ENCODE measurements at places on chromosomes 1 and 21.
A peak's percentile ranks its signal among the peaks of the same experiment; 100 is the strongest.

- DNase-seq = no peak
Measured at GRCh38 chr1:93475681-93476080, 27.8 kb downstream of the FNBP1L start.

DNA sequence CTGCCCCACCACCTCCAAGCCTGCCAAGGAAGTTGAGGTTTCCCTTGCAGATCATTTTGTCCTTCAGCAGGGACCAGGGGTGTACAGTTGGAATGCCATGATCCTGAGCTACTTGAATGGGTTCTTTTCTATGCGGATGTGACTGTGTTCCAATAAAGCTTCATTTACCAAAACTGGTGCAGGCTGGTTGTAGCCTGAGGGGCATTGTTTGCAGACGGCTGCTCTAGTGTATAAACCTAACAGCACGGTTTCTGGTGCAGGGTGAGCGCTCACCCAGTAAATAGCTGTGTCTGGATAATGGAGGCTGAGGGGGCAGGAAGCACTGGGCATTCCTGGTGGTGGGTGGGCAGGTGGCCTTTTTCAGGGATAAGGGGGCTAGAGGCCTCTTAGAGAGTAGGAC, 72.7 kb upstream of the ACTL8 start:
- no peak for DNase-seq

- no peak for DNase-seq
Measured at GRCh38 chr1:59592924-59593323, 221.8 kb upstream of the HOOK1 start.

GRCh38 chr1:113409363-113409762, 19.0 kb downstream of the MAGI3 start:
- no peak for DNase-seq

- DNase-seq = no peak
Measured at GRCh38 chr1:223123011-223123610, 19.9 kb downstream of the TLR5 start.

DNA sequence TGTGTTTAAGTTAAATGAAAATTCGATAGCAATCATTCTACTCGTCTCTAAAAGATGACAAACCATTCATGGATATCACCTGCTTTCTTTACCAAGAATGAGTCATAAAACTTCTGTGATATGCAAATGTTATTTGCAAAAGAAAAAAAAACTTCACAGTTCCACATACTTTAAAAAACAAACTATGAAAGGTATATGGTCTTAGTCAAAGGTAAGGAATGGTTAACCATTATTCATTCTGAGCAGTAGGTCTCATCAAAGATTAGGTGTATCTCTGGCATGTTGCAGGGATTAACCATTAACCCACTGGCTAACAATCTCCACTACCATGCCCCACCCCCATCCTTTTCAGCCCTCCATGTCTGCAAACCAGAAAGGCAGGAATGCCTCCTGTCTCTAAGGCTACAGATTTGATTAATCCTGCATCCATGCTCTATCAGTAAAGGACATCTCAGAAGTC, 44.4 kb downstream of the PTPN14 start:
- DNase-seq = no peak

- no peak for DNase-seq
Measured at GRCh38 chr21:38760017-38760761, 45.5 kb upstream of the ETS2 start.

GRCh38 chr1:229557913-229558414, 543 bp downstream of the ABCB10 start:
- peak; percentile 26 for DNase-seq

DNA sequence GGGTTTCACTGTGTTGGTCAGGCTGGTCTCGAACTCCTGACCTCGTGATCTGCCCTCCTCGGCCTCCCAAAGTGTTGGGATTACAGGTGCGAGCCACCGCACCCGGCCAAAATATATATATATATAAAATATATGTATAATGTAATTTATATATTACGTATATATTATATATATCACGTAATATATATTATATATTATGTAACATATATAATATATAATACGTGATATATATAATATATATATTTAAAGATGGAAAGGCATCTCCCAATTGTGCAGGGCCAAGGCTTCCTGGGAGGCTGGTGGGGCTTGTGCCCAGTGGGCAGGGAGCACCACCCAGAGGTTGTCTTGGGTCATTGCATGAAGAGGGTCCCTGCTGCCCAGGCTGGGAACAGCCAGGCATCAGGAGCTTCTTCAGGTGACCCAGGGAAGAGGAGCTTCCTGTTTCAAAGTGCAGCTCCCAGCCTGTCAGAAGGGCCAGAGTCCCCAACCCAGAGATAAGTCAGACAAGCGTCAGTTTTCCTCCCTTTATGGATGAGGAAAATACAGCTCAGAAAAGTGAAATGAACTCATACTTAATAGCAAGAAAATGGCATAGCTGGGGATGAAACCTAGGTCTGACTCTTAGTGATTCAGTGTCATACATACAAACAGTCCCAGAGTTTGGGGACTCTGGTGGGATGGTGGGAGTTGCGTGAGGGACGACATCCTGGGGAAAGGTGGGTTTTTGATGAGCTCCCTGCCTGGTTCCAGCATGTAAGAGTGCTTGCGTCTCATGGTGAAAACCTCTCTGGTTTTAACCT, 12.0 kb downstream of the UBE2Q1 start:
- DNase-seq = peak; percentile 46

- no peak for DNase-seq
Measured at GRCh38 chr1:172144445-172145061, 275.9 kb upstream of the C1orf105 start.

GRCh38 chr1:4407851-4408250, 246.6 kb upstream of the AJAP1 start:
- no peak for DNase-seq

- DNase-seq = no peak
Measured at GRCh38 chr1:22780696-22781095, 70.1 kb downstream of the EPHB2 start.

DNA sequence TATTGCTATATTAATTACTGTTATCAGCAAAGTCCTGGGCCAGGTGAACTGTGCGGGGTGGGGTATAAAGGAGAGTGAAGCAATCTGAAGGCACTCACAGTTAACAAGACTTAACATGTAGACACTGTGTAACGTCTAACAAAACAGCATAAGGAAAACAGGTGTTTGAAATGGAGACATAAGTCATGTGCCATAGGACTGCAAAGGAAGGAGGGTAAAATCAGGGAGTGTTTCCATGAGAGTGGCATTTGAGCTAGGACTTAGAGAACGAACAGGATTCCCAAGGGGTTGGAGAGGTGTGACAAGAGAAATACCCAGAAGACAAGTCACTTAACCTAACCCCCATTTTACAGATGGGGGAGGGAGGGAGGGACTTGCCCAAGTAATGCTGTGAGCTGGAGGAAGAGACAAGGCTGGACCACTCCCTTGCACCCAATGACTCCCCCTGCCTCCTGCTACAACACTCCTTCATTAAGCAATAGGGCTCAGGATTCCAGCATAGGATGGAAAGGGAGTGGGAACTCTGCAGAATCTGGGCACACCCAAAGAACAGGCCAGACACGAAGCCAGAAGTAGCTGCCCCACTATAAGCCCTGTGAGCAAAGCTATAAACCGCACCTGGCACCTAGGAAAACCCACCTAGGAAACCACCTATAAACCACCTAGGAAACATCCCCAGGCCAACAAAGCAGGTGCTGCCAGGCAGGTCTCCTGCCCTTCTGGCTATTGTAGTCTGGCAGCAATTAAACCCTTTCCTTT, 6.6 kb downstream of the PEF1 start:
- no peak for DNase-seq

GRCh38 chr1:56135069-56135863, 444.1 kb downstream of the PLPP3 start:
- DNase-seq = no peak

- DNase-seq = no peak
Measured at GRCh38 chr1:101797722-101798121, 199.0 kb downstream of the OLFM3 start.

- DNase-seq = no peak
Measured at GRCh38 chr1:114559356-114559755, 22.1 kb downstream of the BCAS2 start.

DNA sequence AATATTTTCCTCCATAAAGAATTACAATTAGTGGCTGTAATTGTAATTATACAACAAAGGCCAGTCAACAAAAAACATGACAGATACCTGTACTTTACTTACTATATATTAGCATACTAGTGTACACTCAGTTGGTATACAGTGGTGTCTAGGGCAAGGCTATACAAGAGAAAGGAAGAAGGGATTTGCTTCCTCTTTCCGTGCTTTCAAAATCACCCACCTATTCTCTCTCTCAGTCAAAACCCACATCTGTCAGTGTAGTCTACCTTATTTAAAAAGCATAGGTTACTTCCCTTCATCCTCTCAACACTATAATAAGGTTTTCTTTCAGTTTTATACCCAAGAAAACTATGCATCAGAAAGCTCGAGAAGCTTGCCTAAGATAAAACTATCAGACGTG, 355.8 kb upstream of the NR5A2 start:
- no peak for DNase-seq

GRCh38 chr1:33061834-33062233, 19.1 kb upstream of the AZIN2 start:
- no peak for DNase-seq

- DNase-seq = no peak
Measured at GRCh38 chr1:11924334-11925195, 1.7 kb downstream of the KIAA2013 start.

GRCh38 chr1:165403835-165404482, 41.0 kb downstream of the RXRG start:
- DNase-seq = peak; percentile 19

GRCh38 chr1:194367121-194367520, 1180.7 kb upstream of the B3GALT2 start:
- DNase-seq = no peak

- no peak for DNase-seq
Measured at GRCh38 chr1:173506437-173506836, 29.3 kb downstream of the PRDX6 start.

GRCh38 chr1:236623371-236624166, 19.3 kb upstream of the HEATR1 start:
- no peak for DNase-seq

GRCh38 chr1:167924102-167924501, 10.2 kb upstream of the ADCY10 start:
- DNase-seq = no peak

DNA sequence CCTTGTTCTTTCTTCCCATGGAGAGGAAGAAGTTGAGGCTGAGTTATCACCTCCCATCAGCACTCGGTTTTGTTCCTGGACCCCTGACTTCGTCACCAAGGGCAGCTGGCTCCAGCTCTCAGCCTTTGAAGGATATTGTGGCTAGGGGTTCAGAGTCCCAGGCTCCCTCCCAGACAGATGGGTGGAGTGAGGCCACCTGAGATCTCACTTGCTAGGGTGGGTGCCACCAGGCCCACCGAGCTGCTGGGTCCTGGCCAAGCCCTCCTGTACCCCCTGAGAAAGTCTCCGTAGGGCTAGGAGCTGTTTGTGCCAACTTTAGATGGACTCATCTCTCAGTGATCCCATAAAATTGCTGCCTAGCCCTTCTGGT, 6.9 kb downstream of the MX2 start:
- no peak for DNase-seq

DNA sequence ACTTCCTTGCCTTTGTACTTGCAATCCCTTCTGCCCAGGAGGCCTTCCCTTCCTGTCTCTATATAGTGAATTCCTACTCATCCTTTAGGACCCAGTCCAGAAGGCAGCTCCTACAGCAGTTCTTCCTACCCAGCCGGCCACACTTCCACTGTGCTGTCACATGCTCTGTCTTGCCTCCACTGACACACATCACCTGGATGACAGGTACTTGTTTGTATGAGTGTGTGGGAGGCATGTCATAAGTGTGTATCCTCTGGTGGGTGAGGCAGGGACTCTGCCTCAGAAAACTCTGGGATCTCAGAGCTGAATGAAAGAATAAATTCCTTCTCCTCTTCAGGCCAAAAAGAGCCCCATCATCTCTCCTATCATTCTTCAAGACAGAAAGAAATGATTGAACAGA, 5.1 kb upstream of the OSCP1 start:
- DNase-seq = no peak

DNA sequence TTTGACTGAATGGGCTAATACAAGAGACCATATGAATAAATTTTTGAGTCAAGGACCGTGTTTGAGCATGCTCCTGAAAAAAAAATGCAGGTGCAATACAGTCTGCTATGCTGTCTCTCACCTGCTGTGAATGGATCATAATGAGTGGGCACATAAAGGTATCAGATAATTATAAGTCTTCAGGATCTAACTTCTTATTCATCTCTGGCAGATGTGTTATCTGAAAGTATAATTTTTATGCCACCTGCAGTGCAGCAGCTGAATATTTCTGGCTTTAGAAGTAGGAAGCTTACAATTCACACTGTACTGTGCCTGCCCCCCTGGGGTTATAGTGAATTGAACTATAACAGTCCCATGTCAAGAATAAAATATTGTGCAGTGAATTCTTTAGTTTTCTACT, 333.3 kb downstream of the MRPL39 start:
- no peak for DNase-seq

GRCh38 chr1:94790246-94790645, 29.9 kb upstream of the SLC44A3 start:
- no peak for DNase-seq

GRCh38 chr1:153922076-153922971, 448 bp downstream of the GATAD2B start:
- DNase-seq = no peak

DNA sequence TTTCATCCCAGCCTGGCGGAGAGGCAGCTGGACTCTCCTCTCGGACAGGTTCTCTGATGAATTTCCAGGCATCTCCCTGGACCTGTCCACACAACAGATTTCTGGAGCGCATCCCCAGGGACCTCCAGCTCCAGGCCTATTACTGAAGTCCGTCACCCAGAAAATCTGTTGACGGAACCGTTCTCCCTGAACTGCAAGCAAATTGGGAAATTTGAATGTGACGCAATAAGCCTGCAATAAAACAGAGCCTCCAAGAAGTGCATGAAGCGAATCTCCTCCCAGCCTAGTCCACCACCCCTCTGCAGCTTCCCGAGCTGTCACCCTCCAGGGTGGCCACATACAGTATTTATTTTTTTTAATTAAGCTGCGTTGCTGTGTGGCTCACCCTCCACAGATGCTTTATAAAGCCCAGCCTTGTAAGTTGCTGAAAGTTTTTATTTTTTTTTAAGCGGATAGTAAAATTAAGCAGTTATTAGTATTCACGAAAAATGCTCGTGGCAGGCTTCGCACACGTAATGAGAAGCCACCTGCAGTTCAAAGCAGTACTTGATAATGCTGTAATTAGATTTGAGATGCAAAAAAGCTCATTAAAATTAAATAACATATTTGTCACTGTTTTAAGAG, 173.3 kb downstream of the CAMTA1 start:
- DNase-seq = no peak

Measured in CD4-positive, alpha-beta T cell treated with Interleukin-15 for 4 hours (primary cell).